ENCODE measurements at places on chromosomes 5 and 9.

- DNase-seq = no peak
These were observed 2.7 kb downstream of the SHB start for GRCh38 chr9:38066197-38066913.

GRCh38 chr5:56685503-56686217 is 129.7 kb upstream of the MAP3K1 start:
- no peak for DNase-seq

DNA sequence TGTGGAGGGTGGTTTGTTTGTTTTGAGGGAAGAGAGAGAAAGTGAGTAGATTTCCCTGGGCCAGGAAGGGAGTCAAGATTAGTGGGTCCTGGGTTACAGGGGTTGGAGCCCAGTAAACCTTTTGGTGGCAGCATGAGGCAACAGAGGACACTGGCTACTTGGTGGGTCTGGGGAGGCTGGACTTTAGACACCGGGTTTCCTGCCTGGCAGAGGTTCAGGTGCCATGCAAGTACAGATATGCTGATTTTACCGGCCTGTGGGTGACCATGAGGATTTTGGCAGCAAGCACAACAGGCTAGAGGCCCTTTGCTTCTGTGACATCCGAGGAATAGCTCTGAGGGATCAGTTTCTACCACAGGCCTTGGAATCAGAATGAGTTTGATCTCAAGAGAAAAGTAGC is 18.9 kb downstream of the MAST4 start:
- no peak for DNase-seq

DNA sequence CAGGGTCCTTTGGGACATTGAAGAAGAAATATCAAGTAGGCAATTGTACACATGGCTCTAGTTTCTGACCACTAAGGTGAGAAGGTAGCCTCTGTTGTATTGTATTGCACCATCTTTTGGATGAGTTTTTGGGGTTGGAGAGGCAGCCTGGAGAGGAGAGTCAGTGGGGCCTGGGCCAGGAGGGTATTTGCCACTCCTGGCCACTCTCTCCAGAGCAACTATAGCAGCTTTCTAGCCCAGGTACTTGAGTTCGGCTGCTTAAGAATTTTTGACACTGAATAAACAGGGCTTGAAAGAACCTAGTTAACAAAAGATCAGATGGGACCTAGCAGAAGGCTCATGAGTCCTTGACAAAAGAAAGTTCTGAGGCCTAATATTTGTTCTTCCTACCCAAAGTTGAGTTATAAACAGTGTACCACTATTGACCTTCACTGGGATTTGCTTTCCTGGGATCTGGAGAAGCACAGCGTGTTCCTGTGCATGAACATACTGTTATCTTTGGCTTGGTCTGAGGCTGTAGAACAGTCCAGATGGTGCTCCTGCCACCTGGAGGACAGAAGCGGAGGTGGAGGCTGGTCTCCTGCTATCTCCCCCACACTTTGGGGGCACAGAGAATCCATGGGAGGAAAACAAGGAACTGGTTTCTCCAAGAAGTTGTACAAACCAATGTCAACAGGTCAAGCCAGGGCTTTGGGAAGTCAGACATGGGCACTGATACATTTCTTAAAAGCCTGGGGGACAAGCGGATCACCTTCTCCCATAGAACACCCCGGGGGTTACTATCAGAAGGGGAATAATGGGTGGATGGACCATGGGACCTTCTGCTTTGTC is 110.4 kb upstream of the LIFR start:
- DNase-seq = no peak

- no peak for DNase-seq
These were observed 25.0 kb downstream of the CSF2 start for GRCh38 chr5:132098621-132099020.

DNA sequence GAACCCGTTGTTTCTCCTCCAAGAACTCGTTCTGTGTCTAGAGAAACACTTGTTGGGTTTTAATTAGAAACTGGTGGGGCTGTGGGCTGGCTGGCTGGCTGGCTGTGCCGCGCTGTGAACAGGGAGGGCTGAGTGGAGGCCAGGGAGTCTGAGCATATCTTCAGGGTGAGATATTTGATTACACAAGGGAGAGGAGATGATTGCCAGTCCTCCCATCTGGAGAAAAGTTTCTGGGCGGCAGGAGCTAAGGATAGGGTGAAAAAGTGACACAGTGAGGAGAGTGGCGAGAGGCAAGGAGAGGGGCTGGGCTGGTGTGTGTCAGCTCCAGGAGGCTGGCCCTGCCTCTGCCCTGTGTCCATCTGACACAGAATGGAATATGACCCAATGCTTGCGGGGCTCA is 63.0 kb downstream of the GDNF start:
- DNase-seq = no peak

DNA sequence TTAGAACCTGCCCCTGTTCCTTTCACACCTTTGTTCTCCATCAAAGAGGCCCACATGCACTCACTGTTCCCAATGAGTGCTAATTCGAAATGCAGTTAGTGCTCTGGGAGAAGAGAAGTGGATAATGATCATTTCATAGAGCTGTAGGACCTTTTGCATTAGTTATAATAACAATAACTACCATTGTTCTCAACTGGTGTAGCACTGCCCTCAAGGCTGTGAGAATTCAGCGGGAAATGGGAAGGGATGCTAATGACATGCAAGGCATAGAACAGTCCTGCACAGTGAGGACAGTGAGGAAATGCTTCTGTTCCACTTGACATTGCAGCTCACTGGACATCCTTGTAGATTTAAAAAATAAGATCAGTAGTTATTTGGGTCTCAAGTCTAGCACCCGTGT is 187.4 kb downstream of the FBXL7 start:
- DNase-seq = no peak

- no peak for DNase-seq
These were observed 272.6 kb upstream of the KCNN2 start for GRCh38 chr5:114089259-114089658.

- no peak for DNase-seq
These were observed 399.0 kb upstream of the MEF2C start for GRCh38 chr5:89281766-89282553.

GRCh38 chr5:101306391-101307137 is 403.5 kb upstream of the ST8SIA4 start:
- DNase-seq = no peak

DNA sequence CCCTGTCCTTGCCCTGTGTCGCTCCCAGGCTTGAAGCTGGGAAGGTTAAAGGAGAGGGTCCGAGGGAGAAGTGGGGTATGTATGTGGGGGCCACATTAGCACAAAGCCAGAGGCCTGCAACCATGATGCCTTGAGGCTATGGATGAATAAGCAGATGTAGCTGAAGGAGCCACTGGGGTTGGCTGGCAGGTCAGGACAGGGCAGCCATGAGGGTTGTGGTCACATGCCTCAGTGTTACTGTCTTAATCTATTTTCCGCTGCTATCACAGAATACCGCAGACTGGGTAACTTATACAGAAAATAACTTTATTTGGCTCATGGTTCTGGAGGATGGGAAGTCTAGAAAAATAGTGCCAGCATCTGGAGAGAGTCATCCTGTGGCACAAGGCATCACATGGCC is 9.2 kb upstream of the GRHPR start:
- no peak for DNase-seq

DNA sequence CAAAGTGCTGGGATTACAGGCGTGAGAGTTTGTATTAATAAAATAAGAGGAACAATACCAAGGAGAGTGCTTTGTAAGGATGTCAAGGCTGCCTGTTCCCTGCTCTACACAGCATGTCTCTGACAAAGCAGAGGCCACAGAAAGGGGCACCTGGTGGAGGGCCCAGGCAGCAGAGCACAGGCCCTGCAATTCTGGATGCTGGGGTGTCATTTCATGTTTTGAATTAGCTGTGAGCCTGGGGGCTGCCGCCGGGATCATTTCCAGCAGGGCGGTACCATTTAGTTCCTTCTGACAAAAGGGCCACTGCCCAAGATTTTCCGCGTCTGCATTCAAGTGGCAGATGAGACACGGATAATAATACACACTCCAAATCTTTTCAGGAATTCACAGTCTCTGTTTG is 396.9 kb downstream of the GADD45G start:
- no peak for DNase-seq
